ENCODE measurements at places on chromosomes 13 and 19.

- DNase-seq, result no peak
Observed at GRCh38 chr13:36543671-36544070, 111.4 kb downstream of the CCNA1 start.

DNA sequence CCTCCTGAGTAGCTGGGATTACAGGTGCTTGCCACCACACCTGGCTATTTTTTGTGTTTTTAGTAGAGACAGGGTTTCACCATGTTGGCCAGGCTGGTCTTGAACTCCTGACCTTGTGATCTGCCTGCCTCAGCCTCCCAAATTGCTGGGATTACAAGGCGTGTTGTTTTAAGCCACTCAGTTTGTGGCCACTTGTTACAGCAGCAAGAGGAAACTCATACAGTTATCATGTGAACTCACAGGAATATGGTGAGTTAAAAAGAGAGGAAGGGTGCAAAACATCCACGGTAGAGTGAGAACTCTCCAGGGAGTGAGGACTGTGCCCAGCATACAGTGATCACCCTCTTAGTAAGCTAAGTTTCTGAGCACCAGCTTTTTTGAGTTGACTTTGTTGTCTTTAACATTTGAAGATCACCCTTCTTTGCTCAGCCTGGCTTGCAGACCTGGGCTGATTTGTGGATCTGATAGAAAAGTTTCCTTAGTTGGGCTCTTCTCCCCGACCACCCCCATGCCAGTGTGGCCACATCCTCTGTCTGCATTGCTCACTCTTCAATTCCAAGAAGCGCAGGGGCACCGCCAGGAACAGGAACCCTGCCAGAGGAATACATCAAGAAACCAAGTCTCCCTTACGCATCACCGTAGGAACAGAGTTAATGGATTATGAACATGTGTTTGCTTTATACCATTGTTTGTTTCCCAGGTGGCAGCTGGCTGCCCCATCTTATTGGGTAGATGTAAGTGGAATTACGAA lies 16.0 kb downstream of the ALOX5AP start:
- no peak for DNase-seq

DNA sequence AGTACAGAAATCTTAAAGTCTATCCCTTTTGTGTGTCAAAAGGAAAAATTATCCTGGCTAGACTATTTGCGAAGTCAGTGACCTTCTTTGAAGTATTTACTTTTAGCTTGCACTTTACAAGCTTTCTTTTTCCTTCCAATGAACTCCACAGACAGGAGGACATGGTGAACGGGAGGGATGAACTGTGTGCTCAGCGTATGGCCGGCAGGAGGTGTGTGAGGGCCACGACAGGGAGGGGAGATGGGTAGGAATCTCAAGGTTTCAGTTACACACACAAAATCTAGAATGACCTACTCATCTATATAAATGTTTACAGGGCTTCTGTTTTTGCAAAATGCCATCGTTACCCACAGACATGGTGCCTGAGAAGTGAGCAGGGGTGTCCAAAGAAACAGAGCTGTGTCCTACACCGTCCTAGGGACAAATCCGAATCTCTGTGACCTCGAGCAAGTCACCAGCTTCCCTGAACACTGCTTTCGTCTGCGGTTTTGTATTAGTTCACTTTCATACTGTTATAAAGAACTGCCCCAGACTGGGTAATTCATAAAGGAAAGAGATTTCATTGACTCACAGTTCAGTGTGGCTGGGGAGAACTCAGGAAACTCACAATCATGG lies 537.2 kb downstream of the LIG4 start:
- no peak for DNase-seq

GRCh38 chr19:4737955-4738600 lies 14.4 kb upstream of the DPP9 start:
- DNase-seq, result no peak

- no peak for DNase-seq
Observed at GRCh38 chr13:98778749-98779148, 26.3 kb upstream of the SLC15A1 start.

Measured in caudate nucleus (tissue), 63 donors.